ENCODE measurements at places on chromosomes 1 and 21. TPM values are rescaled to one million over a fixed set of nuclear protein-coding genes. Genes with fewer than 3 reads are reported as not detected.

Gene OR2G6
- total RNA-seq: not detected

Gene CSF3R
- not detected for total RNA-seq

Gene LHX8
- 1.5 TPM for total RNA-seq

Gene KCNE1
- not detected for total RNA-seq

Gene RNU1-3
- not detected for total RNA-seq

Measured in A549 treated with CpdA at 1 μM for 4 hours (cell line).